ENCODE measurements at places on chromosomes 3 and 15. TPM values are rescaled to one million over a fixed set of nuclear protein-coding genes. Genes with fewer than 3 reads are reported as not detected.

The PLSCR5 gene
- total RNA-seq = not detected

DNA sequence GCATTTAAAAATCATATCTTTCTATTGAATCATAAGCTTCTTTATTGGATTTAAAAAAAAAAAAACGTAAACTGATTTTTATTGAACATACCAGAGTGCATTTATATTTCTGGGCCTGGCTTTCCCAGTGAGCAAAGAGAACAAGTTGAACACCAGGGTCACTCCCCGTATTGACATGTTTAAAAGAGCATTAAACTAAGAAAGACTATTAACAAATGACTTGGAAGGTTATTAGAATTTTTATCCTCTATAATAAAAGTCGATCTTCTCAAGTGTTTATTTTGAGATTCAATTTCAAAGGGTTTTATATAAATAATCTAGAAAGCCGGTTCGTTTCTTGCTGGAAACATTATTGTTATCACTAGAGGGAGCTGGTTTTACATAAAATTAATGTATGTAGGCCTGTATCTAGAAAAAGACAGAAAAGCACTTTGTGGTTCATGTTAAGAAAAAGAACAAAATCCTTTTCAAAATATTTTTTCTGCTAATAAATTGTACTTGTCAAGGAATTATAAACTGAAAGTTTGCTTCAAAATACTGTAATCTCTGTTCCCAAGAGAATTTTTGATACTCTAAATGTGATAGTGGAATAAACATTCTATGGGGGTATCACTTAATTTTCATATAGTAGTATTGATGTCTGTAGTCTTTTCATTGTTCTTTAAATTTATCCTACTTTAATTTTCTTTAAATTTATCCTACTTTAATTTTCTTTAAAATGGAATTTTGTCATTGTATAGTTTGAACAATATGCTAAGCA is 321.8 kb upstream of the MME start:
- DNase-seq = peak; percentile 21

The ADGRG7 gene
- not detected for total RNA-seq

- DNase-seq = no peak
Observed at GRCh38 chr3:14772533-14773138, 46.1 kb upstream of the FGD5 start.

DNA sequence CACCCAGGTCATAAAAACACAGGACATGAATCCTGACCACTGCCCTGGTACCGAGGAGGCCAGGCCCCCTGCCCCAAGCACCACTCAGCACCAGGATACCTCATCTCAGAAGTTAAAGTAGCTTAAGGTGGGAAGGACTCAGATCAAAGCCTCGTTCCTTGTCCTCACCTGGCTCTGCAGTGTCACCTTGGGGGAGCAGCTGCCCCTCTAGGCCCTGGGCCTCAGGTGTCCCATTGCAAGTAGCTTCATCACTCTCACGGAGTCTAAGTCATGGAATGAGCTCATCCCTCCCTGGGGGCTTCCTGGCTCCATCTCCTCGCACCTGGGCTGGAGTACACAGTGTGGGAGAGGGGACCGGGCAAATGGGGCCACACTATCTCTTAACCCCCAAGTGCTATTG is 148.0 kb downstream of the TPRA1 start:
- no peak for DNase-seq

The SFMBT1 gene
- 2.0 TPM for total RNA-seq

DNA sequence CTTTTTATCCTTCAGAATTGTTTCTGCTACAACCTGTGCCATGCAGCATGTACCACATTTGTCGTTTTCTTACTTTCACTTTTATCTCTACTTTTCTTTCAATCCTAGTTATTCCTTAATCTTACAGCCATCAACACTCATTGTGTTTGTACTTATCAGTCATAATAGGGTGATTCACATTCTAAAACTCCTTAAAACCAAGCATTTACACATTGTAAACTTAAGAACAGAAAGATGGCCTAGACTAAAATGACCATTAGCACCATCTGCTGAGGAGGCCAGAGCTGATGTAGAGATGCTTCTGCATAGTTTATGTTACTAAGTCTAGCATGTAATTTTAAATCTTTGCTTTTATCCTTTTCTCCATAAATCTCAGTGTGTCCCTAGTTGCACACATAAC is 25.5 kb downstream of the EIF2AK4 start:
- no peak for DNase-seq

The SLC22A14 gene
- not detected for total RNA-seq

DNA sequence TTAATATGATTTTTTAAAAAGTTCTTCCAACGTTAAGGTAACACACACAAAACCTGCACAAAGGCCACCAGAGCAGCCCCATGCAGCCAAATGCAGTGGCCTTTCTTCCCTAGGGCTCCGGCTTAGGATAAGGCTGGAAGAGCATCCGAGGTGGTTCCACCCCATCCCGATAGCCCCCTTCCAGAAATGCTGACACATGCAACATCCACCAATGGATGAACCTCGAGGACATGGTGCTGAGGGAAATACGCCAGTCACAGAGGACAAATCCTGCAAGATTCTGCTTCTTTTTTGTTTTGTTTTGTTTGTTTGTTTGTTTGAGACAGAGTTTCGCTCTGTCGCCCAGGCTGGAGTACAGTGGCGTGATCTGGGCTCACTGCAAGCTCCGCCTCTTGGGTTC is 199.3 kb upstream of the NSMCE3 start:
- DNase-seq = no peak

All from Caki2 (cell line).